Glutamatergic neuron (in vitro differentiated cells): ENCODE measurements at places on chromosomes 2 and 18. TPM values are rescaled to one million over a fixed set of nuclear protein-coding genes. Genes with fewer than 3 reads are reported as not detected.

- DNase-seq, result no peak
These were observed 515.9 kb downstream of the SLC4A3 start for GRCh38 chr2:220143336-220143735.

DNA sequence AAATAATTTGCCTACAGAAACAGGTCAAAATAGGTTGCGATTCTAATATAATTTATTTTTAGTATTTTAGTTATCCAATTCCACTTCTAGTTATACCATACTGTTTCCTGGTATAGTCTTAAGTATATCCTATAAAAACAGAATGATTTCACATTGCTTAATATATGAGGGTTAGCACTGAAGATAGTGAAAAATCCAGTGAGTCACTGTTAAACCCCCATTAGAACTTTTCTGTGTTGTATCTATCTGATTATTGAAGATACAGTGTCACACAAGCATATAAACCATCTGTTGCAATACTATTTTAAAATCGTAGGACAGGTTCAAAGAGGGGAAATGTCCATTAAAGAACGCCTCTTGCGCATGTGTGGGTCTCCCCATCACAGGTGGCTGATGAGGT lies 110.0 kb downstream of the FEZ2 start:
- no peak for DNase-seq

- DNase-seq, result no peak
These were observed 6.3 kb downstream of the YES1 start for GRCh38 chr18:805755-806110.

- DNase-seq, result no peak
These were observed 8.0 kb downstream of the ZNF396 start for GRCh38 chr18:35369126-35369525.

NLRC4 gene
- total RNA-seq, result not detected

- DNase-seq, result no peak
These were observed 1064.1 kb upstream of the CNTNAP5 start for GRCh38 chr2:122960759-122961641.

DNA sequence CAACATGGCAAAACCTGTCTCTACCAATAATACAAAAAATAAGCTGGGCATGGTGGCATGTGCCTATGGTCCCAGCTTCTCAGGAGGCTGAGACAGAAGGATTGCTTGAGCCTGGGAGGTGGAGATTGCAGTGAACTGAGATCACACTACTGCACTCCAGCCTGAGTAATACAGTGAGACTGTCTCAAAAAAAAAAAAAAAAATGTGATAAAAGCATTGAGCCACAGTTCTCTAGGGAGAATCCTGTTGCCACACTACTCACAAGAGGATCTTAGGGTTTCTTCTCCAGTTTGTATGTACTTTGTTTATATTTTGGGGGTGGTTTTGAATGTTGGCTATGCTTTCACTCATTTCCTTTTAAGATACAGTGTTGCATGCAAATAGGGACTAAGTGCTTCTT lies 62.0 kb downstream of the TMEM185B start:
- no peak for DNase-seq

DNA sequence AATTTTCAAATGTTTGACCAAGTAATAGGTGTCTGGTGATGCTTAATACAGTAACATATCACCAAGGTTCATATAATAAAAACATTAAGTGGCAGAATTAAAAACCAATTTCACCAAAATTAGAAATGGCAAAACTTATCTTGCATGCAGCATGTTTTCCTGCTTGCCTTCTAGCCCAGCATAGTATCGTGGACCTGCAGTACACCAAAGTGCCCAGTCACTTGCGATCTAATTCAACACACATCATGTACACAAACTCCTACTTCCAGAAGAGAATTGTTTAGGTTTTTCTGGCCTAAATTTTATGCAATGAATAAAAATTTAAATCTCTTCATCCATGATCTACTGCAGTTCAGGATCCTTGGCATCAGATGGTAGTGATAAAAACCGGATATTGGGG lies 28.9 kb downstream of the LPIN2 start:
- no peak for DNase-seq

GRCh38 chr2:11692966-11693521 lies 23.0 kb upstream of the NTSR2 start:
- peak; percentile 60 for DNase-seq

- DNase-seq, result peak; percentile 39
These were observed 195.9 kb downstream of the TFCP2L1 start for GRCh38 chr2:121089166-121089510.

DNA sequence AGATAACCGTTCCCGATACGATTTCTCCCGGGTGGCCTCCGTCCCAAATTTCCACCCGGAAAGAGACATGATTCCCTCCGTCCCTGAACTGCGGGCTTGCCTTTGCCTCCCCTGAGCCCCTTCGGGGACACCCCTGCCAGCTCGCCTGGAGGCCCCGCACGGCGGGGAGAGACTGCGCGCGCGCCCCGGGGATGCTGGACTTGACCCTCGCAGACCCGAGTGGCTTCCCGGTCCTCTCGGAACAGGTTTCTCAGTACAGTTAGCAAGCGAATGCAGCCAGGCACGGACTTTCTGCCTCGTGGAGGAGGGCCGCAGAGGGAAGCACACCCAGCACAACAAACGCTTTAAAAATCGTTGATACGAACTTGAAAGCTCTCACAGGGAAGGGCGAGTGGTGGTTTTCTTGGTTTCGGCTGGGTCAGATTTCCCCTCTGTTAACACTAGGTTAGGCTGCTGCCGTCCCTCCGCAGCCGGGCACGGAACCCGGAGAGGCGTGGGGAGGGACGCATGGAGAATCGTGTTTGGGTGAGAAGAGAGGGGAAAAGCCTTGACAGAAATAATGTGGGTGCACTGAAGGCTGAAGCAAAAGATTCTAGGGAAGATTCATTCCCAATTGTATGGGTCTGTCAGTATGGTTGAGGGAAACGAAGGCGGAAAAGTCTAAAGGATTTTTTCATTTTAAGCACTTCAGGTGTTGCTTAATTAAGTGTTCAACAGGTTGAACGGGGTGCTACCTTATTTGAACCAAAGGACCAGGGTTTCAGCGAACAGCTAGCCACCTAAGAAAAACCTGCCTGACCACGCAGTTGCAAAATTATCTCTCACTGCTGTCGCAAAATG lies 916 bp downstream of the TNFRSF11A start:
- DNase-seq, result peak; percentile 39
